Stimulated activated CD8-positive, alpha-beta memory T cell treated with anti-CD3 and anti-CD28 coated beads, Interleukin-4, amount 100 ng/mL, for 4 hours (primary cell): ENCODE measurements at places on chromosomes 11 and 22.

- no peak for DNase-seq
Observed at GRCh38 chr11:99742501-99742900, 721.8 kb downstream of the CNTN5 start.

- no peak for DNase-seq
Observed at GRCh38 chr22:46752286-46752987, 10.0 kb upstream of the TBC1D22A start.

GRCh38 chr22:37242395-37242918 is 1.6 kb downstream of the RAC2 start:
- peak; percentile 90 for DNase-seq

DNA sequence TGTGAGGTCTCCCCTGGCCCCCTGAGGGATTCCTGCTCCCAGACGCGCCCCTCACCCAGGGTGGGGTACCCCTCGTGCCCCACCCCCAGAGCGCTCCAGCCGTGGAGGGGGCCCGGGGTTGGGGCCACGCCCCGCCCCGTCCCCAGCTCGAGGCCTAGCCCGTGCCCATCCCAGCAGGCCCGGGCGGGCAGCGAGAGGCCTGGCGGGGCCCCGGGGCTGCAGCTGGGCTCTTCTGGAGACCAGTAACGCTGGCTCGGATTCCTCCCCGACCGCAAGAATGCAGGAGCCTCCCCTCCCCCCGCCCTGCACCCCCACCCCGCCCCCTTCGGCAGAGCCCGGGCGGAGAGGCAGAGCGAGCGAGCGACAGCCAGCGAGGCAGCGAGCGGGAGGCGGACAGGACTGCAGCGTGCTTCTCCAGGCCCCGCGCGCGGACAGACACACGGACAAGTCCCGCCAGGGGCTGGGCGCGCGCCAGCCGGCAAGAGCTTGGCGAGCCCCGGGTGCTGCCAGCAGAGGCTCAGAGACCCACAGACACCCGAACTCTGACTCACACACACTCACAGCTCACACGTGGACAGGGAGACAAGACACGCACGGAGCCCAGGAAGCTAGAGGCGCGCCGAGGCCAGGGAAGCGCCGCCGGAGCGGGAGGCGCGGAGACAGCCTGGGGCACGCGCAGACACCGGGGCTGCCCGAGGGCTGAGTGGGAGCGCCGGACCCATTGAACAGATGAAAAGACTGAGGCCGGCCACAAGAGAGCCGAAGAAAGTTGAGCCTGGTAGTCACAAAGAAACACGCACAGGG is 15.2 kb downstream of the BCL9L start:
- DNase-seq: no peak

DNA sequence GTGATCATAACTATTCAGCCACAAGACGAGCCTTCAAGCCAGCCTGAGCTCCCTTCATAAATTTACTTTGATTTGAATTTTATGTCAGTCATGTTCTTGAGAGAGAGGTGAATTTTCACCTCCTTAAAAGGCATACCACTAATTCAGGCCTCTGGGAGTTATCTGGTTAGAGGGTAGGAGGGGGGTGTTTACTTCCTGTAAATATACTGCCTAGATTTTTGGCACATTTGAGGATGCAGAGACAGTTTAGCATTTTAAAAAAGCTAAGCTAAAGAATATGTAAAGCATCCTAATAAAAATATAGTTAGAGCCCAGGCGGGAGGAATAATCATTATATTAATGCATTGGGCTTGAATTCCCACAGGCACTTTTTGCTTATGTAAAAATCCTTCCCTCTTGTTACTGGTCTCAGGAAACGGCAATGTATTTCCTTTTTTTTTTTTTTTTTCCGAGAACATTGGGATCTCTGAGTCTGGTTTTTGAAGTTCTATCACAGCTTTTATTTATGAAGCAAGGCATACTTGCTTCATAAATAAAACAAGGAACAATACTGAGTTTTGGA is 116.5 kb downstream of the CSNK2A3 start:
- no peak for DNase-seq

DNA sequence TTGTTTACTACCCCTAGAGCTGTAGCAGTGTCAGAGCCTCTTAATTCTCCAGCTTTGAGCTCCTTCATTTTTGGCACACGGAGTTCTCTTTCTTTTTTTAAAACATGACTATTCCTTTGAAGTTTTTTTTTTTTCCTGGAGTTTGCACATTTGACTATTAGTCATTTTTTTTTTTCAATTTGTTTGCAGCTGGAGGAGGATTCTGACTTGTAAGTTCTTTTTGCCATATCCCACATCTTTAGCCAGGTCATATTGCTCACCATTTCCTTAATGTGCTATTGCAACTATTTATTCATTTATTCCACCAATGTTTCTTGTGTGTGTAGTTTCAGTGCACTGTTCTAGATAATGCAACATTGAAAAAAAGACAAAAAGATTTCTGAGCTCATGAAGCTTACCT is 166.3 kb upstream of the ARHGAP20 start:
- no peak for DNase-seq

DNA sequence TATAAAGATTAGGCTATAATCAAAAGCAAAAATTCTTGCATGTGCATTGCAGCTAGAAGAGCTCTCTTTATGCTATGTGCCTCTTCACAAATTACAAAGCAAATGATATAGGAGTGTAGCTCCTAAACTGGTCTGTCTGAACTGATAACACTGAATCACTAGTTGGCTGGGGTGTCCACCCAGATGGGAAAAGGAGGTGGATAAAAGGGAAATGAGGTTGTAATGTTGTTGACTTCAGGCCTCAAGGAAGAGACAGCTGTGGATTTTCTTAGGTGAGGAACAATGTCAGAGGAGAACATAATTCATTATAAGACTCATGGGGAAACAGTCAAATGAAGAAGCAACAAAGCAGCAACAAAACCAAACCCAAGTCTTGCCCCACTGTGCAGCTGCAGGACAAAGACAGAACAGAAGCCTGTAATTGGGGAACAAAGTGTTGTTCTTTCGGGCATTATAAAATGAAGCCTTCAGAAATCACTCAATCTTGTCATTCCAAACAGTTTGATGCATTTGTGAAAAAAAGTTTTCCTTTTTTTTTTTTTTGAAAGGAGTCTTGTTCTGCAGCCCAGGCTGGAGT is 130.1 kb upstream of the DDI1 start:
- DNase-seq: no peak

DNA sequence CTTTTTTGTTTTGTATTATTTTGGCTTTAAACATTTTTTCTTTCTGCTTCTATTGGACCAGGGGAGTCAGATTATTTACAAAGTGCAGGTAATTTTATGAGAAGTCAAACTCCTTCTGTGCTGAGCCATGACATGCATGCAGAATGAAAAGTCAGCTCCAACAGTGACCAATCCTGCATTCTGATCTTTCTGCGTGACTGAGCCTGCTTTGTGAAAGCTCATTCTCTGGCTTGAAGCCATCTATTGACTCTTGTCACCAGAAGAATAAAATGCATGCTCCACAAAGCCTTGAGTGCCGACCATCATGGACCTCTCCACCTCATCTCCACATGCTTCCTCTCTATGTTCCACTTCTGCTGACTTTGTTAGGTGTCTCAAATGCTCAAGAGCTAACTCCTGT is 50.2 kb downstream of the MIAT start:
- no peak for DNase-seq

- no peak for DNase-seq
Observed at GRCh38 chr11:62925308-62925707, 4.1 kb upstream of the CHRM1 start.

GRCh38 chr11:85021058-85021457 is 606.1 kb downstream of the DLG2 start:
- DNase-seq: no peak

DNA sequence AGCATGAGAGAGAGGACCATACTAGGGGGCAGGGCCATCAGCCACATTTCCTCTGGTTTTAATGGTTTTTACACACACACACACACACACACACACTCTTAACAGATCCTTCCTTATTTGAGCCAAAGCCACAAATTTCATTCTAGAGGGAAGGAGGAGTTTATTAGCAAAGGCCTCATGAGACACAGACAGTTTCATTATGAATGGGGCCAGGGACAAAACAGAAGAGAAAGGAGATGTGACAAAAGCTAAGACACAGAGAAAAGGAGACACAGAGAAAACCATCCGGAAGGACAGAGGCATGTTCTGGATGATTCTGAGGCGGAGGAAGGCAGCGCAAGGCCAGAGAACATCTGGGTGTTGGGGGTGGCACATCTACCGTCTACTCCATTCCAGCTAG is 32.2 kb upstream of the ARFGAP3 start:
- DNase-seq: no peak

DNA sequence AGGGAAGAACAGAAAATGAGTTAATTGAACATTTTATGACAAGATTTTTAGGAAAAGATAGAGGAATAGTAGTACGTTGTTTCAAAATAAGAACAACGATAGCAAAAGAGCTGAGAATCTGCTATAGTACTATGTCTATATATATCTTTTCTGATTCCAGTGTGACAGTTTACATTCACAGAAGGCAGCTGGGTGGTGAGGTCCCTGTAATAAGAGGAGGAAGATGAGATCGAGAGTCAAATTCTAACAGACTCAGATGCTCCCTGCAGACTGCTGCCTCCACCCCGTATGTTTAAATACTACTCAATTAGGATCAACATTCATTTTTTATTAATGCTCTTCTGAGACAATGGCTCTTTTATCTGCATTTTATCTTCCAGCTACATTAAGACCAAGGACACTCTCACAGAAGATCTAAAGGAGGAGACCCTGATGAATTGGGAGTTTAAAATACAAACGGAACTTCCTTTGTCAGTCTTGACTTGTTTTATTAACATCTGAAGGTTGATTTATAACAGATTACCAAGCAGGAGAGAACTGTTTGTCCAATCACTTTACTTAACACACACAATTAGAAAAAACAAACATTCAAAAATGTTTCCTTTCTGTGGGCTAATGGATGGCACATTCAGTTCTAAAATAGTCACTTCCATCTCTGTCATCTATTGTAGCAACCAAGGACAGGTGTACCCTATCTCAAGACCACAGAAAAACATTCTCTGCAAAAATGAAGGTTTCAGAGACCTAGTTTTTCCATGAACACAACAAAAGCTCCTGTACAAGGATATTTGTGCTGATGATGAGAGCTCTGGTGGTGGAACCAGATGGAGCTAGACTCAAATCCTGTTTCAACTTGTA is 240.2 kb downstream of the CADM1 start:
- DNase-seq: no peak

DNA sequence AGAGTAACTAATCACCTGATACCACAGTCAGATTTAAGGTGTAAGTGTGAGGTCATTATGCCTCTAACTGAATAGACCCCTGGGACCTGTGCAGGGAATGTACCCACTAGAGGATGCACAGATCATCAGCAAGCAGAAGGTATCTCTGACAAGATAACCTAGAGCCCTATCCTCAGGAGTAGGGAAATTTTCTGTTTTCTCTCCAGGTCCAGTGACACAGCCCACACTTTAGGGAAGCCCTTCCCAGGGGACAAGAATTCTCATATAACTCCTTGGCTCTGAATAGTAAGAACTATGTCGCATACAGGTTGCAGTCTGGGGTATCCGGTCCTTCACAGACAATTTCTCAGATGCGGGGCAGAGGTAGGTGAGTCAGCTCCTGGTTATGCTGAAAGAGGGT is at the start of gene OR52E5:
TSS of gene OR52E5 (plus strand) at position 301 of the 400 bp plus-strand sequence. CDS start 7,569 bp downstream, outside the sequence.
- no peak for DNase-seq

GRCh38 chr11:13183826-13184196 is 93.8 kb upstream of the BMAL1 start:
- DNase-seq: no peak

- no peak for DNase-seq
Observed at GRCh38 chr11:18173225-18173866, 709 bp downstream of the MRGPRX4 start.

DNA sequence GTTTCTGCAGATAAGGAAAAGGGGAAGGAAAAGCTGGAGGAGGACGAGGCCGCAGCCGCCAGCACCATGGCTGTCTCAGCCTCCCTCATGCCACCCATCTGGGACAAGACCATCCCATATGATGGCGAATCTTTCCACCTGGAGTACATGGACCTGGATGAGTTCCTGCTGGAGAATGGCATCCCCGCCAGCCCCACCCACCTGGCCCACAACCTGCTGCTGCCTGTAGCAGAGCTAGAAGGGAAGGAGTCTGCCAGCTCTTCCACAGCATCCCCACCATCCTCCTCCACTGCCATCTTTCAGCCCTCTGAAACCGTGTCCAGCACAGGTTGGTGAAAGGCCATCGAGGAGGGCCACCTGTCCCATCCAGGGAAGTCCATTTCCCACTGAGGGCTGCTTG is 5.6 kb downstream of the TEF start:
- DNase-seq: no peak

- DNase-seq: no peak
Observed at GRCh38 chr11:100575860-100576717, 111.0 kb upstream of the ARHGAP42 start.

- no peak for DNase-seq
Observed at GRCh38 chr22:49699928-49700498, 127.7 kb downstream of the BRD1 start.

DNA sequence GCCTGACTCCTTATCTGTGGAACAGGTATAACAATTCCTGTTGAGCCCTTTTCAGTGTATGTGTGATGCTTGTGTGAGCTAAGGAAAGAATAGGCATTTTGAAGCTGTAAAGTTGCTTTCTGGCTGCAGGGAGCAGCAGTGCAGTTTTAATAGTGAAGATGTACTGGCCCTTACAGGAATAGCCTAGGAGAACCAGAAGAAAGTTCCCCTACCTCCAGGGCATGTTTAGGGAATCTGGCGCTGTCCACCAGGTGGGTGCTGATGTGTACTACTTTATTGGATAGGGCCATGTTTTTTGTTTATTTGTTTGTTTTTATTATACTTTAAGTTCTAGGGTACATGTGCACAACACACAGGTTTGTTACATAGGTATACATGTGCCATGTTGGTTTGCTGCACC is 11.5 kb downstream of the BMAL1 start:
- no peak for DNase-seq

GRCh38 chr22:40116496-40117200 is 61.1 kb upstream of the TNRC6B start:
- DNase-seq: no peak

DNA sequence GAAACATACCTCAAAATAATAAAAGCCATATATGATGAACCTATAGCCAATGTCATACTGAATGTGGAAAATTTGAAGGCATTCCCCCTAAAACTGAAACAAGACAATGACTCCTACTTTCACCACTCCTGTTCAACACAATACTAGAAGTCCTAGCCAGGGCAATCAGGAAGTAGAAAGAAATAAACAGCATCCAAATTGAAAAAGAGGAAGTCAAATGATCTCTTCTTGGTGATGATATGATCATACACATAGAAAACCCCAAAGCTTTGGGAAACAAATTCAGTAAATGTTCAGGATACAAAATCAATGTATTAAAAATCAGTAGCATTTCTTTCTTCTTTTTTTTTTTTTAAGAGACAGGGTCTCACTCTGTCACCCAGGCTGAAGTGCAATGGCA is 109.9 kb downstream of the DLG2 start:
- no peak for DNase-seq

DNA sequence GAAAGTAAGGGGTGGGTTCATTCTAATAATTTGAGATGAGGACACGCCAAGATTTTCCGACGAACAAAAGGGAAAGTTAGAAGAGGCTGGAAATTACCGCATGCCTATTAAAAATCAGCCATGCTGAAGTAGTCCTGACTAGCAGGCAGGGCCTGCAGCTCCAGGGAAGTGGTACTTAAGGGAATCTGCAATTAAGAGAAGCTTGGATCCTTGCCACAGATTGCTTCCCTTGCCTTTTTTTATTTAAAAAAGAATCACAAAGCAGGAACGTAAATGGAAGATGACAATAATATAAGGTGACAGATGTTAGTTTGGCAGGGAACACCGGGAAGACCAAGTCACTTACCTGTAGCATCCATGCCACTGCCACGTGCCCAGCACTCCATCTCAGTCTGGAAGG is 359.3 kb downstream of the CADM1 start:
- no peak for DNase-seq
